ENCODE measurements at places on chromosomes 13 and 19.

DNA sequence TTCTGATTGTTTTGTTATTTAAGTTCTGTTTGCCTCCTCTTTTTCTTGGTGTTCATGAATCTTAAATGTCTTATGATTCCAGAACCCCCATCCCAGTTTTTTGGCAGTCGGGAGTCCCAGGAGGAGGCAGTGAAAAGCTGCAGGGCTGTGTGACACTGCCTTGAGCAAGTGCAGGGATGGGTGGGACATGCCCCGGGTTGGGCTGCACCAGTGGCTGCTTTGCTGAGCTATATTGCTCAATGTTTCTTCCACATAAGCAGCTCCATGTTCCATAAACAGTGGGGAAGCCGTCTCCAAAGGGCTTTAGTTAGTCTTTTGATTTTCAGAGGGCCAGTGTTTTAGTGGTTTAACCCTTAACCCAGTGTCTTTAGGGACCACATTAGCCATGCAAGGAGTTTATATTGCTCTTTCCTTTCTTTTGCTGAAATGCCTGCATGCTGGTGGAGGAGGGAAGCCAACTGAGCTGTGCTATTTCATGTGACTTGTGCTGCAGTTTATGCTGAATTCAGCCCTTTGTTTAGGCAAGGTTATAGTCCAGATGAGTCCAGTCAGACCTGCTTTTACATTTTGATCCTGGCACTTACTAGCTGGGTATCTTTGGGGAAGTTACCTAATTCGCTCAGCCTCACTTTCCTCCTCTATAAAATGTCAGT, 13.1 kb downstream of the ATP8A2 start:
- no peak for DNase-seq

GRCh38 chr13:111555268-111555808, 234.9 kb downstream of the TEX29 start:
- DNase-seq: no peak

- no peak for DNase-seq
Measured at GRCh38 chr19:5627395-5627904, 4.6 kb downstream of the SAFB start.

DNA sequence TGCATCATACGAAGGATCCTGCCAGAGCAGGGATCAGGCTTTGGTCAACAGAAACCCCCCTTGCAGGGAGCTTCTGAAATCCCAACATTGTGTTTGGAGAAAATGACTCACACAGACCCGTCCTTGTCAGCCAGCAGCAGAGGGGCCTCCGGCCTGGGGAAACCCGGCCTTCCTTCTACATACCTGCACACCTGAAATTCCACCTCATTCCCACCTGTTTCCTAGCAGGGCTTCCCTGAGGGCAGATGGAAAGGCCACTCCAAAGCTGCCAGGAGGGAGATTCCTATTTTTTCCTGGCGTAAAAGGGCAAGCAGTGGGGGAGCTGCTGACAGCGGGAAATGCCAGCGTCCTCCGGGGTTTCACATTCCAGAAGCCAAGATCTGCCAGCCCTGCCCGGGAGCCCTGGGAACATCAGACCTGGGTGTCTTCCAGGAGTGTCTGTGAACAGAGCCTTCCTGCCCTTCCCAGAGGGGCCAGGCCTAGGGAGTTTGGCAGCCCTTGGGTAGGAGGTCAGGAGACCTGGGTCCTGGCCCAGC, 3.0 kb upstream of the IGFL1 start:
- peak; percentile 68 for DNase-seq

- DNase-seq: no peak
Measured at GRCh38 chr13:25135896-25136295, 36.2 kb downstream of the AMER2 start.

DNA sequence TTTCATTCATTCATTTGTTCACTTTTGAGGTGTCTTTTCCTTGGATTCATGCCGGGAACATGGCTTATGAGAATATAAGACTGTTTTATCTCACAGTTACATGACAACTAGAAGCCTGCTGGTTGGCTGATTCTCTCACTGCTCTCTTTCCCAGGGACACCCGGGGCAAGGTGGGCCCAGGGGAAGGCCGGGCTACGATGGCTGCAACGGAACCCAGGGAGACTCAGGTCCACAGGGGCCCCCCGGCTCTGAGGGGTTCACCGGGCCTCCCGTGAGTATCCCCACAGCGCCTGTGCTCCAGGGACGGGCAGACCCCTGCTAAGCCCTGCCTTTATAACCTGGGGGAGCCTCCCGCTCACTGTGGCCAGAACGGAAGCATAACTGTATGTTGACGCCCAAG, 121.2 kb downstream of the COL4A2 start:
- DNase-seq: no peak

DNA sequence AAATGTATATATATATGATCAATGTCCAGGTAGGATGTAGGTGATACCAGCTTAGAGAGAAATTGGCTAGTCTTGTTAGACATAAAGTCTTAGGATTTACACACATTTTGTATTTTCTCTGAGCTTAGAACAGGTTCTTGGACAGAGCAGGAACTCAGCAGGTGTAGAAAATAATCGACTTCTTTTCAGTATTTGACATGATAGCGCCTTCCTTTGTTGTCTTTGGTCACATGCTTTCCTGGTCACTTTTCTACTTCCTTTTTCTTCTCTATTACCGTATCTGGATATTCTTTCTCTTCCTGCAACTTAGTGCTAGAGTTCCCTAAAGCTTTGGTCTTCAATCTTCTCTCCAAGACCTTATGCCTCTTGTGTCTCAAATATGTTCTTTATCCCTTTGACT, 107.4 kb downstream of the LRCH1 start:
- no peak for DNase-seq

- no peak for DNase-seq
Measured at GRCh38 chr13:50334944-50335343, 319.7 kb downstream of the KCNRG start.

GRCh38 chr19:29914933-29915332, 27.1 kb upstream of the URI1 start:
- DNase-seq: no peak

DNA sequence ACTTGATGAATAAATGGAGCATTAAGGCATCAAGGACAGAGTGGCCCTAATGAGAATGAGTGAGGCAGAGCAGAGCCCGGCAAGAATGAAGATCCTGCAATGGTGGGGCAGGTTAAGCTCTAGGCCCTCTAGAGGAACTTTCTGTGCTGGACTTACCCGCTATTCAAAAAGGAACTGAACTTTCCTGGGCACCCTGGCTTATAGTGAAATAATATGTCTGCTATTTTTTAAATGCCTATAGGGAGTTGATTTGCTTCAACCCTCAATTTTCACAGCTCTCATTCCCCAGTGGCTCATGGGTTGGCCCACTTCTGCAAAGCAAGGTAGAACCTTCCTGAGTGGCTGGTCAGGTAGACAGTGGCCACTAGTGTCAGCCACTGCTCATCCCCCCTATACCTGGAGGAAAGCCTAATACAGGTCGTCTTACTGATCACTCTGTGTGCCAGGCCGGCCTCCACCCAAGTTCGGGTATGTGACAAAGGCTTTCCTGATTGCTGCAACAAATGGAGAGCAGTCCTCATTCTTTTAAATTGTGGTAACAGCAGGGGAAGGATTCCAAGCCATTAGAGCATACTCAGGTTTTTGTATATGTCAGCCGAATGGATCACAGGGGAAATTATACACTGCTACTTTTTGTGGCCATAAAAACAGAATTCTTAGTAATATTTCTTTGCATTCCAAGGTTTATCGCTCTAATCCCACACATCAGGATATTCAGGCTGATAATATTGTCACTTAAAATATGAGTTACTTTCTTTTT, 103.0 kb downstream of the KL start:
- DNase-seq: no peak

DNA sequence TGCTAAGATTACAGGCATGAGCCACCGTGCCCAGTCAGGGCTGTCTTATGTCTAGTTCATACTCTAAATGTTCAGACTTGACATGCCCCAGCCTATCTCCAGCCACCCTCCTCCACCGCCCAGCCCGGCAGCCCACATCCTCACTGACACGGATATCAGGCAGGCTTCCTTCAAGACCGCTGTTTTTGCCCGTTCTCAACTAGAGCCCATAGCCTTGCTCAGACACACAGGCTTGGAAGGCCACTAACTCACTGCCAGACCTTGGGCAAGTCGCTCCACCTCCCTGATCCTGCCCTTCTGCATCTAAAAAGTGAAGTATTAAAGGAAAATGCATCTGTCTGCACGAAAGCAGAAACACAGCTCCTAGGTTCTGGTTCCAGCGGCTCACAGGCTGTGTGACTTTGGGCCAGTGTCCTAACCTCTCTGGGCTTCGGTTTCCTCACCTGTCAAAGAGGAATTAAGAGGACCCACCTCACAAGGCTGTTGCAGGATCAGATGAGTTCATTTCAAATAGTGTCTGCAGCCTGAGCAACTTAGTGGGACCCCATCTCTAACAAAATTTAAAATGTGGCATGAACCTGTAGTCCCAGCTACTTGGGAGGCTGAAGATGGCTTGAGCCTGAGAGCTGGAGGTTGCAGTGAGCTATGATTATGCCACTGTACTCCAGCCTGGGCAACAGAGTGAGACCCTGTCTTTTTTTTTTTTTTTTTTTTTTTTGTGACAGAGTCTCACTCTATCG, 14.5 kb upstream of the CERS4 start:
- no peak for DNase-seq

DNA sequence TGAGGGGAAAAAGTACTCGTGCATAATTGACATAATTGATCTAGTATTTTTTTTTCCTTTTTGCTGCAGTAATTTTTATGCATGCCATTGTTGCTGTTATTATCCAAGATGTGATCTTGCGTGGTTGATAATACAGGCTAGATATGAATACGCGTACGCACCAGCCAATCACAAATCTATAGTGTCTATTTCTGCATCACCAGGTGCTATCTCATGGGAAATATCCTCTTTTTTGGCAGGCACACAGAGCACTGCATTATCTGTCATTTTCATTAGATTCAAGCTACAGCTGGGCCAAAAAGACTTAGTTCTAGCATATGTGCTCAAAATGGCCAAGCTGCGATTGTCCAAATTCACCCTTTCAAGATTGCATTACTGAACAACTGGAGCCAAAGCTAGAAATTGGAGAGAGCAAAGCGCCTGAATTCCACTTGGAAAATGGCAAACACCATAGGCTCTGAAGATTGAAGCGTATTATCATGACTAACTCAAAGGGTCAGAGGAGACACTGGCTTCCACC, 181.1 kb downstream of the TSHZ3 start:
- no peak for DNase-seq

DNA sequence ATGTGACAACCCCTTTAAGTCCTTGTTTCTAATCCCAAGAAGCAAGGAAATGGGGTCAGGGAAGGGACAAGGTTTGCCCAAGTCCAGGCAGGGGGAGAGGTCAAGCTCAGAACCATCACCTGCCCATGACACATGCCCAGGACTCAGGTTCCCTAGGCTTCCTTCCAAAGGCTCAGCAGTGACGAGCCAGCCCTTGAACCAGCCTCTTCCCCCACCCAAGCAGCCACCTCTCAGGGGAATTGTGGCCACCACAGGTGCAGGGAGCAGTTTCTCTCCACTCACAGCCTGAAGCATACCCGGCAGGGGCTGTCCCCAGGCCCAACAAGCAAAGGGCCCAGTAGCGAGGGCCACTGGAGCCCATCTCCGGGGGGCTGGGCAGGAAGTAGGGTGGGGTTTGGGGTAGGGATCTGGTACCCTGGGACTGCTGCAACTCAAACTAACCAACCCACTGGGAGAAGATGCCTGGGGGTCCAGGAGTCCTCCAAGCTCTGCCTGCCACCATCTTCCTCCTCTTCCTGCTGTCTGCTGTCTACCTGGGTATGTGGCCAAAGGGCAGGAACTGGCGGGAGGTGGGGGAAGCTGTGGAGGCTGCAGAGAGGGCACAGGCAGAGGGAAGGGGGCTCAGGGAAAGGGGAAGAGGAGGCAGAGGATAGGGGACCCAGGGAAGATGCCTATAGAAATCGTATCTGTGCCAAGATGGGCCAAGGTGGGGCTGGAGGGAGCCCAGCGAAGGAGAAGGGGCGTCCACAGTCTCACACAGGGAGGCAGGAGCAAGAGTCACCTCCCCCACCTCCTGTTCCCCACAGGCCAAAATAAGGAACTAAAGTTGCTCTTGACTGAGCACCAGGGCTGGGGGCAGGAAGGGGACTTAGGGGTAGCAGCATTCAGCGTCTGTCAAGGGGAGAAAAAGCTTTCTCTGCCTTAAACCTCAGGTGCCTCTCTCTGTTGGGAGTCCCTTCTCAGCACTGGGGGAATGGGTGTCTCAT, at the start of gene CD79A:
Gene CD79A, plus strand, starts transcription at position 433 of the 986 bp plus-strand sequence. Its CDS starts 26 bp downstream, at position 459.
- peak; percentile 45 for DNase-seq

DNA sequence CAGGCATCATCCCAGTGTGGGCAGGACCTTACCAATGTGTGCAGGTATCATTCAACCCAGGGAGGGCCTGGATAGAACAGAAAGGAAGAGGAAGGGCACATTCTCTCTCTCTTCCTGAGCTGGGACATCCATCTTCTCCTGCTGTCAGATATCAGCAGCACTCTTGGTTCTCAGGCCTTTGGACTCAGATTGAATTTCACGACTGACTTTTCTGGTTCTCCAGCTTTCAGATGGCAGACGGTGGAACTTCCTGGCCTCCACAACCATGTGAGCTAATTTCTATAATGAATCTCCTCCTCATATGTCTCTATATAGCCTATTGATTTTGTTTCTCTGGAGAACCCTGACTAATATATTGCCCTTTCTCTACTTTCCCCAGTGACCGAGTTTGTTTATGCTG, 77.3 kb downstream of the OLFM4 start:
- no peak for DNase-seq

DNA sequence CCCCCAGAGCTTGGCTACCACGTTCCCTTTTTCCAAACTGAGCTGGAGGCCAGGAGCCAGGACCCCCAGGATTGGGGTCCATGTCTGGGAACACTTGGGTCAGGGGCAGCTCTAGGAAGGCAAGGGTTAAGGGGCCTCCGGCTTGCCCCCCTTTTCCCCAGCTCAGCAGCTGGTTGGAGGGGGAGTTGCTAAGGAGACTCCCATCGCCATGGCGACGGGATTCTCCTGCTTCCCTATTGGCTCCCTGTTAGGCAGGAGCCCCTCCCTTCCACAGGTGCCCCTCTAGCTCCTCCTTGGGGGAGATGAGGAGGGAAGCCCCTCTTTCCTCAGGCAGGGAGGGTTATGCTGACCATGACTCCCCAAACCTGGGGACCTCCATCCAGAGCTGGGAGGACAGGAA, 33.9 kb downstream of the PDE4A start:
- no peak for DNase-seq

DNA sequence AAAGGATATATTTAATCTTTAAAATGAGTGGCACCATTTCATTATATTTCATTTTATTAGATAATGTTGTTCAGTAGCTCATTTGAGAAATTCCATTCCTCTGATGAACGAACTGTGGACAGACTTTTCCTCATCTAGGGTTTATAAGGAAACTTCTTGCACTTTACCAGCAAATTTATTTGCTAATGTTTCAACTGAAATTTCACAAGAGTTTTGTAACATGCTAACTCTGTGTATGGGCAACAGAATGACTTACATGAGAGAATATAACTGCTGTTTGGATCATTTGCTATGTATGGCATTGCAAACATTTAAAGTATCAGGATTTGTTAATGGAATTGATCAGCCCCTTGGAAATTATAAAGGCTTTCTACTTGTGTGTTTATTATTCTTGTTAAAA, 3.7 kb upstream of the IRS2 start:
- no peak for DNase-seq

GRCh38 chr13:41326661-41327060, 15.6 kb downstream of the NAA16 start:
- DNase-seq: no peak

All from islet precursor cell (in vitro differentiated cells).